ENCODE measurements at places on chromosomes 4 and X.

- DNase-seq = no peak
Measured at GRCh38 chr4:41611881-41612871, 74.2 kb downstream of the LIMCH1 start.

GRCh38 chr4:181821039-181822004 is 421.9 kb upstream of the TENM3 start:
- peak; percentile 37 for DNase-seq

DNA sequence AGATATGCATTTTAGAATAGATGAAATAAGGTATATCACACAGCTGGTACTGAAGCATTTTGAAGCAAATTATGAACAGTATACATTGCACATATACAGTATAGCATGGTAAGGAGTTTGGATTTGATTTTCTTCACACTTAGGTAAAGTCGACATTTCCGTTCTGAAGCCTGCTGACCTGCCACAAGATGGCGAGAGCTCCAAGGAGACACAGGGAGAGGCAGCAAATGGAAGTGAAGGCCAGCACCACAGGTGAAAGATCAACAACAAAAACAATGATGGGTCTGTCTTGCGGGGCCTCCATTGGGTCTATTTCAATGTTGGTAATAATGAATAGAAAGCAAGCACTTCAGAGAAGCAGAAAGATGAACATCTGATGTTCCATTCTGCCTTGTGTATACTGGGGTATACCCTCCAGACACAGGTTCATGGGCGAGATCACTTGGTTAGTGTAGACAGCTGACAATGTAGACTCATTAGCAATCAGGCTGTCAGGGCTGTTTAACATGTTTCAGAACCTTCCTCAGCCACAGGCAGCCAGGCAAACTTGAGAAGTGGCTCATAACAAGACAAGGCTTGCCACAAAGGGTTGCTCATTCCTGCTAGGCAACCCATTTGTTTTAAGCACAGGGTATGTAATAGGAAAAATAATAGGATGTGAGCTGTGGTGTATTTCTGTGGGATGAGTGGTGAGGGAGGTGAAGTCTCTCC is 21.4 kb upstream of the NOX1 start:
- DNase-seq = peak; percentile 0

DNA sequence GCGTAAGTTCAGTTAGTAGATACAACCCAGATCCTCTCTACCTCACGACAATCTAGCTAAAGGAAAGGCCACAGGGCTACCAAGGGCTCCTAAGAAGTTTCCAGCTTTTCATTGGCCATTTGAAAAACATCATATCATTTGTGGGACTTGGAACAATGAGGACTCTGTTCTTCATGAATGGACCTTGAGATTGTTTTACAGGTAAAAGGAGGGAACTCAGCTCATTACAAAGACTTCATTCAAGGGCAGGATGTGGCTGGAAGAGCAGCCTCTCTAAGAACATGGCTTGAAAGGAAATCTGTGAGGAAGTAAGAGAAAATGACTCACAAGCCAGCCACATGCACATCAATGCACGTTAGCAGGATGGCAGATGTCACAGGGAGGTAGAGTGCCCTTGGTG is 105.9 kb upstream of the SLC7A11 start:
- no peak for DNase-seq

GRCh38 chrX:39816871-39817731 is 280.7 kb downstream of the BCOR start:
- DNase-seq = no peak

DNA sequence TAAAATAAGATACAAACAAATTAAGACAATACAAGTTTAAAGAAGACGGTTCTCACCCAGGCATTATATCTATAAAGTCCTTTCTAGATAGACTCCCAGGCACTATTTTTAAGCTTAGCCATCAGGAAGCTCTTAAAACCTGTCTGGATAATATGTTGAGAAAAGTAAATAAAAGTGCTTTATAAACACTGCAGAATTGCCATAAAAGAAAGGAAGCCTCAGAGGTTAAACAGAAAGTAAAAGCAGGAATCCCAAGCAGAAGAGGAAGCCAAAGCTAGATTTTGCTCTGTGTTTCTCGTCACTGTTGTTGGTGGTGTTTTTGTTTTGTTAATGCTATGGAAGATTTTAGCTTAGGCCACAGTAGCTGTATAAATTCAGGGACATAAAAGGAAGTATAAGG is 1267.3 kb downstream of the PCDH19 start:
- no peak for DNase-seq
